SJCRH30 (cell line): ENCODE measurements at places on chromosomes 7 and 10. TPM values are rescaled to one million over a fixed set of nuclear protein-coding genes. Genes with fewer than 3 reads are reported as not detected.
A peak's percentile ranks its signal among the peaks of the same experiment; 100 is the strongest.

- H3K36me3 ChIP-seq, result peaks cover 34% of the 10 kb centered on the region
- H3K27me3 ChIP-seq, result no peaks in the 10 kb centered on the region
- peaks cover 5% of the 10 kb centered on the region for H3K4me1 ChIP-seq
- H3K4me3 ChIP-seq, result no peak overlapping the region
- peak; percentile 26 for DNase-seq
These were observed 7.2 kb upstream of the CHCHD1 start for GRCh38 chr10:73774637-73775036.

- H3K4me1 ChIP-seq, result no peaks in the 10 kb centered on the region
- DNase-seq, result no peak
- H3K4me3 ChIP-seq, result no peak overlapping the region
- no peaks in the 10 kb centered on the region for H3K27me3 ChIP-seq
- H3K36me3 ChIP-seq, result peaks cover 22% of the 10 kb centered on the region
- no peak overlapping the region for H3K27ac ChIP-seq
These were observed 107.9 kb downstream of the CYTH3 start for GRCh38 chr7:6164491-6164890.

- H3K27ac ChIP-seq, result no peak overlapping the region
- peaks cover 3% of the 10 kb centered on the region; the same call in 1 of the 2 replicates for H3K27me3 ChIP-seq
- no peak overlapping the region for H3K4me3 ChIP-seq
- H3K36me3 ChIP-seq, result no peaks in the 10 kb centered on the region
- DNase-seq, result no peak
These were observed 323.3 kb upstream of the ZMIZ1 start for GRCh38 chr10:78745441-78745840.

- H3K4me1 ChIP-seq, result peaks cover 8% of the 10 kb centered on the region; the same call in 1 of the 2 replicates
- H3K36me3 ChIP-seq, result no peaks in the 10 kb centered on the region
- H3K27ac ChIP-seq, result no peak overlapping the region
- no peak overlapping the region for H3K4me3 ChIP-seq
These were observed 114.2 kb upstream of the ADAM12 start for GRCh38 chr10:126502441-126502840.

DNA sequence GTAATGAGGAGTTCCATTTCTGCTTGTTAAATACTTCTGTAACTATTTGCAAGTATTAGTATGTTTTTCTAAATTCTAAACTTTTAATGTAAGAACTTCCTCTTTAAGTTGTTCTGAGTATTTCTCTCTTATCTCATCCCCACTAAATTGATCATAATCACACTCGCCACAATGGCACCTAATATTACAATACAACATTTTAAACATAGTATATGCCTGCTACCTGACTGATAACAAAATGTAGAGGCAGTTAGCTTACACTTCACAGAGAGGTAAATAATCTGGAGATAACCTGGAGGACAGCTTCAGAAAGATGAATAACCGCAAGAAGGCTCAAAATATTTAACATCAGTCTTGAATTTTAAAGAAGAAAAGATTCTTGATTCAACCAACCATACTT lies 48.6 kb downstream of the HIBADH start:
- H3K27me3 ChIP-seq, result no peaks in the 10 kb centered on the region
- H3K4me3 ChIP-seq, result no peak overlapping the region
- no peak for DNase-seq

- no peak overlapping the region for H3K27ac ChIP-seq
- H3K4me3 ChIP-seq, result no peak overlapping the region
- H3K36me3 ChIP-seq, result peaks cover 88% of the 10 kb centered on the region
- no peaks in the 10 kb centered on the region for H3K4me1 ChIP-seq
- no peak for DNase-seq
These were observed 15.4 kb downstream of the YWHAG start for GRCh38 chr7:76343294-76343930.

- DNase-seq, result no peak
- H3K27ac ChIP-seq, result no peak overlapping the region
- H3K36me3 ChIP-seq, result no peaks in the 10 kb centered on the region
- no peak overlapping the region for H3K4me3 ChIP-seq
- no peaks in the 10 kb centered on the region for H3K27me3 ChIP-seq
- peaks cover 3% of the 10 kb centered on the region; the same call in 1 of the 2 replicates for H3K4me1 ChIP-seq
These were observed 26.7 kb upstream of the LYZL2 start for GRCh38 chr10:30656233-30656632.

- no peaks in the 10 kb centered on the region for H3K36me3 ChIP-seq
- H3K4me1 ChIP-seq, result peaks cover 25% of the 10 kb centered on the region
- peak; percentile 69 for DNase-seq
These were observed 44.8 kb downstream of the MYOF start for GRCh38 chr10:93437086-93437945.

DNA sequence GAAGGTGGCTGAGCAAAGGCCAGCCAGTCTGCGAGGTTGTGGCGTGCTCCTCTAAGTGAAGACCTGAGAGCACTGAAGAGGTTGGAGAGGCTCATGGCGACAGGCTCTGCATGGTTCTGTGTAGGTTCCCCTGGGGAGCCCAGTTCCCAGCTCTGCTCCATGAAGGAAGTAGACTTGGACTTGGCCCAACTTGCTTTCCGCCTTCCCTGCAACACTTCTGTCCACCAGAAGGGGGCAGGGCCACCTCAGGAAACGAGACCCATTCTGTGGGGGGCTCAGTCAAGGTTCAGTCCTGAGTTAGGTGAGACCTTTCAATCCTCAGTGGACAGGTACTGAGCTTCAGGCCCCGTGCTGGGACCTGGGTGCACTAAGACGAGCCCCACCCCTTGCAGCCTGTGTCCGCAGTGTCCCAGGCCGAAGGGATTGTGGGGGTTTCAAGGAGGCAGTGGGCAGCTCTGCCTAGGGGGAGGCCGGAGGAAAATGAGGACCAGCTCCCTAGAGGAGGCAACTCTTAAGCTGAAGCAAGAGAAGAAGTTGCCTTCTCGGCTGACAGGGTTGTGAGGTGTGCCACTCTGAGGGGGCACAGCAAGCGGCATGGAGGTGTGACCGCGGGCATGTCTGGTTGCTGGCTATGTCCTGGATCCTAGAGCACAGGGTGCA lies 15.0 kb upstream of the PCBD1 start:
- no peaks in the 10 kb centered on the region for H3K4me1 ChIP-seq
- H3K4me3 ChIP-seq, result no peak overlapping the region
- H3K27ac ChIP-seq, result no peak overlapping the region
- peak; percentile 32 for DNase-seq

- no peak for DNase-seq
- H3K36me3 ChIP-seq, result no peaks in the 10 kb centered on the region
- no peak overlapping the region for H3K4me3 ChIP-seq
- no peaks in the 10 kb centered on the region for H3K4me1 ChIP-seq
- no peak overlapping the region for H3K27ac ChIP-seq
These were observed 21.3 kb upstream of the HNRNPH3 start for GRCh38 chr10:68310531-68310930.

GRCh38 chr7:143322760-143323633 lies 7.1 kb downstream of the CLCN1 start:
- DNase-seq, result no peak
- peaks cover 6% of the 10 kb centered on the region for H3K27me3 ChIP-seq
- H3K27ac ChIP-seq, result no peak overlapping the region
- no peaks in the 10 kb centered on the region for H3K36me3 ChIP-seq
- H3K4me1 ChIP-seq, result no peaks in the 10 kb centered on the region

DNA sequence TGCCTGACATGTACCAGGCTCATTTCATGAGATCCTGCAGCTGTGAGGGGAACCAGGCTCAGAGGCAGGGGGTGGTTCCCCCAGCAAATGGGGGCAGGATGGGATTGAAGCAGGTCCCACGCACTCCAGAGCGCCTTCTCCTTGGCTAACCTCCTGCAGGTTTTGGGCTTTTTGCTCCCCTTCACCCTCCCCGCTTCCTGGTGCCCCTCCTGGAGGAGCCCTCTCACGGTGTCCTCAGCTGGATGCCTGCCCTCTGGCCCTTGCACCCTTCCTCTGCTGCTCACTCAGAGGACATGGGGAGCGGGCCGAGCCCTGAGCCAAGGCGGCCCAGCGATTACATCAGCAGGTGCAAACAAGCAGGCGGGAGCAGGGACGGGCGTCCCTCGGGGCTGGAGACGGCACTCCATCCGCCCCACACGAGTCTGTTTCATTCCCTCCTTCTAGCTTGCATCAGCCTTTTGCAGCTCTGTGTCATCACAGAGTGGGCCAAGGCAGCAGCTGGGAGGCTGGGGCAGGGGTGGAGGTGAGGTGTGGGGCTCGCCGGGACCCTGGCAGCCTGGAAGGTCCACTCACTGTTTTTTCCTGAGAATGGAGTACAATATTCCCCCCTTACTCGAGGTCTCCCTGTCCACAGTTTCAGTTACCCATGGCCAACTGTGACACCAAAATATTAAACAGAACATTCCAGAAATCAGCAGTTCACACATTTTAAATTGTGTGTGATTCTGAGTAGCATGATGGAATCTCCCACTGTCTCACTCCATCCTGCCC lies 52.7 kb upstream of the SLC29A3 start:
- H3K4me3 ChIP-seq, result no peak overlapping the region
- no peaks in the 10 kb centered on the region for H3K27me3 ChIP-seq
- no peaks in the 10 kb centered on the region for H3K36me3 ChIP-seq
- no peak overlapping the region for H3K27ac ChIP-seq
- DNase-seq, result peak; percentile 53

- H3K27ac ChIP-seq, result no peak overlapping the region
- DNase-seq, result no peak
These were observed 73.6 kb downstream of the ITGB8 start for GRCh38 chr7:20404320-20404719.

DNA sequence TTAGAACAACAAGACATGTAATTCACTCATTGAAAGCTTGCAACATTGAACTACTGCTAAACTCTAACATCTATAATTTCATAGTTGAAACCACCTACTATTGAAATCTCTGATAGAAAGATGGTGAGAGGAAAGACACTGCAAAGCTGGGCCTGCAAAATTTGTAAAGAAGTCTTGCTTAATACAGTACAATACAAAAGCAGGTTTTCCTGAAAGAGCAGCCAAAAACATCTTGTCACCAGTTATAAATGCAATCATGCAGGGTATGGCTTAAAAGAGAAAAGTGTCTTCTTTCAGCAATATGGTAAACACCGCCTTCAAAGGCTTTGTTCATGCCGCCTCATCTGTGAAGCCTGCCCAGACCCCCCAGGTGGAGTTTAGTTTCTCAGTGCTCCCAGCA lies 109.2 kb downstream of the ANK3 start:
- no peak for DNase-seq
- H3K27ac ChIP-seq, result no peak overlapping the region
- H3K36me3 ChIP-seq, result no peaks in the 10 kb centered on the region
- H3K4me3 ChIP-seq, result no peak overlapping the region

DNA sequence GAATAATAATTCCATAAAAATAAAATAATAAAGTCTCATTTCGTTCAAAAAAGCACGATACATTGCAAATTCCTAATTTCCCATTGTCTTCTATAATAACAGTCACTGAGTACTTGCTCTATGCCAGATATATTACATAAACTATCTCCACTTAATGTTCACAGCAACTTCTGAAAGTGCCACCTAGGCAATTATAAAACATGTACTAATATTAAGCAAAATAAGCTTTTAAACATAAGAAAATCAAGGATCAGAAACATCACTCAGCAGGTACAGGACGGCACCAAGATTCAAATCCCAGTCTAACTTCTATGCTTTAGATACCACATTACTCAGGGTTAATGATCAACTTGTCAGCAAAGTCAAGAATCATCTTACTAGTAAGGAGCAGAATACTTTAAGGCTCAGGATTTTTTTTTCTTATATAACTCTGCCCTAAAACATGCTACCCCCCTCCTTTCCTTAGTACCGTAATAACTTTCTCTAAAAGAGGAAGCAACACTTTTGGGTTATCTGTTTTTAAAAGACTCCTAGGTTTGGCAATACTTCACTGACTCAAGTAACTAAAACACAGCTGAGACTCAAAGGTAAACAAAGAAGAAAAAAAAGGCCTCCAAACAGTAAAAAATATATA lies 51.3 kb downstream of the USP6NL start:
- H3K4me3 ChIP-seq, result no peak overlapping the region
- no peaks in the 10 kb centered on the region for H3K4me1 ChIP-seq
- H3K36me3 ChIP-seq, result no peaks in the 10 kb centered on the region

DNA sequence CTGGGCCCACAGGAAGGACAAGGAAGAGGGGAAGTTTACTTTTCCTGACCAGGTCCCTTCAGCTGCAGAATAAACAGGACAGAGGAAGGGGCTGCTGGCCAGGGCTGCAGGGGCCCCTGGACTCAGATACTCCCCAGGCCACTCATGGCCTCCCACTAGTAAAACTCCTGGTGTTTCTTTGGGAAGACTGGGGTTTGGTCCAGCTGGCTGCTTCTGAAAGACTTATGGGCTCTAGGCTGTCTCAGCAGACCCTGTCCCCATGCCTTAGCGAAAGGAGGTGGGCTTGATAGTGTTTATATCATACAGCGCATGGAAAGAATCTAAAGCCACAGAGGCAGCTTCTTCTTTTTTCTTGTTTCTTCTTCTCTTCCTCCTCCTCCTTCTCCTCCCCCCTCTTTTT lies 56.4 kb downstream of the PALD1 start:
- DNase-seq, result no peak
- no peak overlapping the region for H3K27ac ChIP-seq
- H3K27me3 ChIP-seq, result no peaks in the 10 kb centered on the region

DNA sequence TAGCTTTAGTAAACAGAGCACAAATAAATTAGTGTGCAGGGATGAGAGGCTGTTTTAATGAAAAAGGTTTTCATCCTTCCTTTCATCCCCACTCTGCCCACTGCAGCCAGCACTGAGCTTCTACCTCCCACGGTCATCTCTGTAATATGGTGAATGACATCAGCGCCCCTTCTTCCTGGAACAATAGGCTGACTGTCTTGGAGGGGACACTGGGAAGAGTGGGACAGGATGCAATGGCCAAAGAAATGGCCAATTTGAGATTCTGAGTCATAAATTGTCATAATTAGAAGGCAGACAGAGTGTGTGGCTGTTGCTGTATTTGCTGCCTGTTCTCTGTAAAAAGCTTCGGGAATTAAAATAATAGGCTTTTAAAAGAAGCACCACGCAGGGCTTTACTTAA lies 126.7 kb upstream of the CALN1 start:
- H3K4me1 ChIP-seq, result peaks cover 40% of the 10 kb centered on the region
- no peaks in the 10 kb centered on the region for H3K27me3 ChIP-seq
- DNase-seq, result peak; percentile 79
- peak overlapping the region; percentile 77 for H3K27ac ChIP-seq
- no peaks in the 10 kb centered on the region for H3K36me3 ChIP-seq

Gene VAX1
- not detected in 2 replicates for total RNA-seq

Gene HECW1
- not detected in 2 replicates for total RNA-seq

Gene ERVW-1
- total RNA-seq, result 66.6 and 78.1 TPM in 2 replicates

Gene PIK3AP1
- total RNA-seq, result 5.6 and 7.1 TPM in 2 replicates

Gene POLR2J
- 70.1 and 73.2 TPM in 2 replicates for total RNA-seq

Gene ZNF282
- total RNA-seq, result 21.0 and 27.5 TPM in 2 replicates

Gene SPDYE16
- total RNA-seq, result 0.10 TPM in 1 of 2 replicates, not detected in the other

Gene SLC26A3
- total RNA-seq, result not detected in 2 replicates

Gene MSS51
- total RNA-seq, result 0.66 and 1.2 TPM in 2 replicates

Gene ZNF425
- 0.57 and 0.89 TPM in 2 replicates for total RNA-seq
